ENCODE measurements at places on chromosomes 6 and 20.
A peak's percentile ranks its signal among the peaks of the same experiment; 100 is the strongest.

DNA sequence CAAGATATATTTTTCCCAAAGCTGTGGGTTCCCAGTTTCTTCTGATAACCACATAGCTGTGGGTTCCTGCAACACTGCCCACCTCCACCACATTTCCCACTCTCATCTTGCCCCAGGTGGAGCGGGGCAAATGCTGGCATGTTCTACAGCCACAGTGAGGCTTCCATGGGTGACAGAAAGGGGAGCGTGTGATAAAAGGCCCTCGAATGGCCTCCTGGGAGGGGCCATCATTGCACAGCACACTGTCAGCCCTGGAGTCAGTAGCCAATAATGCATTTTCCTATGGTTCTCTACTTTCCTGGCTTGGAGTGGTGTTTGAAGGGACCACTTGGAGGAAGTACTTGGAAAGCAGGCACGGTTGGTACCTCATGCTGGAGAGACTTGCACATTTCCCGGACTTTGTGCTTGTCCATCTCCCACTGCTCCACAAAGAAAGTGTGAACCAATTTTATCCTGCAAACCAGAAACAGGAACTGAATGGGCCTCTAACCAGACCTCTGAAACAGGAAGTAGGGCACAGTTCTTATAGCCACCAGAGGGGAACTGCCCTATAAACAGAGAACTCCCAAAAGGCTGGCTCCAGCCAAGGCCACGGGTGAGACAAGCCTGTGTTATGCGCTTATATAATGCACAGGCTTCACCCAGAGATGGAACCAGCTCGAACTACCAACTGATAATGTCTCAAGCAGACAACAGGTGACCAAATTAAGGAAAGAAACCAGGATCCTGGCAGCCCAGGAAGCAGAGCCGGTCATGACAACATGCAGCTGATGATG lies 8.6 kb downstream of the MAP3K5 start:
- DNase-seq, result no peak

GRCh38 chr6:113457198-113457597 lies 399.9 kb upstream of the MARCKS start:
- no peak for DNase-seq

GRCh38 chr6:42138630-42139619 lies 3.5 kb downstream of the C6orf132 start:
- no peak for DNase-seq

DNA sequence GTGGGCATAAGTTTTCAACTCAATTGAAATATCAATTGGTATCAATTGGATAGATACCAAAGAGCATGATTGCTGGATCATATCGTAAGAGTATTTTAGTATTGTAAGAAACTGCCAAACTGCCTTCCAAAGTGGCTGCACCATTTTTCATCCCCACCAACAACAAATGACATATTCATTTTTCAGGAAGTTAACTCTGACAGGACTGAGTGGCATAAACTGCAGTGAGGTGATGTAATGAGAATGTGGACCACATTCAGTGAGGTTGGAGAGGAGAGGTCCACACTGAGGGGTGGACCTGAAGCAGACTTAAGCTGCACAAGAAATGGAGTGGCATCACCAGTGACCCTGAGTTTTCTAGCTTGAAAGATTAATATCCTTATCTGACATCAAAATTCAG lies 11.6 kb upstream of the CALHM6 start:
- no peak for DNase-seq

DNA sequence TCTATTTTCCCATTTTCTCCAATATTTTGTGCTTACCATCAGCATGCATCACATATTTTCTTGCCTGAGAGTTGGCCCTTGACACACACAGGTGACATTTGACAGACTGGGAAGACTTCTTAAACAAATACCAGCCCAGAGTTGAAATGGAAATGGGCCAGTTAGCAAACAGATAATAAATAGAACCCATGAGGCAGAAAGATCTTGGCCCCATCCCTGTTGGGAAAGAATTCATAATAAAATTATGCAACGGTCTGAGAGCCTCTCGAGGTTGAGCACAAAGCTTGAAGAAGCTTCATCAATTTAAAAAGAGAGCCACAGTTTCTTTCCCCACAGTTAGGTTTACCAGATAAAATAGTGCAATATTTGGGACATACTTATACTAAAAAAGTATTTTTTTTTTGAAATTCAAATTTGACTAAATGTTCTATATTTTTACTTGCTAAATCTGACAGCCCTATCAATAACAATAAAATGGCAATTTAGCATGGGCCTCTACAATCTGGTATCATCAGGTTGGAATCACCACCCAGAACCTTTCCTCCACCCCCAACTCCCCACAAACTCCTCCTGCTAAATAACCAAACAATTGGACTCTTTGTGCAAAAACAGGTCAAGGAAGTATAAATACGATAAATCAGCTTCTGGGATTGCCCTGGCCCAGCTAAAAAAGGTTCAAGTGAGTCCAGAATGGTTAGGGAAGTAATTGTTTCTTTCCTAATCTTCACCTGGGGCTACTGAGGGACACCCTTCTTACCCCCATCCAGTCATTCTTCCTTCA lies 129.8 kb downstream of the CD164 start:
- DNase-seq, result no peak

- DNase-seq, result no peak
These were observed 85.6 kb downstream of the GPR6 start for GRCh38 chr6:110063594-110064263.

GRCh38 chr6:158322724-158323560 lies 10.7 kb downstream of the TULP4 start:
- DNase-seq, result no peak

GRCh38 chr6:45946887-45947286 lies 68.8 kb downstream of the CLIC5 start:
- DNase-seq, result no peak

- DNase-seq, result no peak
These were observed 3.2 kb downstream of the PTK6 start for GRCh38 chr20:63533871-63534393.

- DNase-seq, result no peak
These were observed 112.9 kb upstream of the PDE7B start for GRCh38 chr6:135738636-135739035.

DNA sequence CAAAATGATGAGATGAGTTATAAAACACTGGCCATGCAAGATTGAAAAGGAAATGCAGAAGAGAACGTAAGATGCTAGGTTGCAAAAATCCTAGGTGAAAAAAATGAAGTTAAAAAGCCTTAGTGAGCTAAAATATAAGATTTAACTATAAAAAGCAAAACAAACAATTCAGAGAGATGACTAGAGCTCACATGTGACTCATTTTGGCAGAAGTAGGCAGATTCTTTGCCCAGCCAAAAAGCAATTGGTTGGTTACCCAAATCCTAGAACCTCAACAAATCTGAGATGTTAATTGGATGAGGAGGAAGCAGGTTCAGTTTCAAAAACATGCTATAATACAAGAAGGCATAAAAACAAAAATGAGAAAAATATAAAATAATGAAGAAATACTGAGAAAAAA lies 249.1 kb downstream of the OGFRL1 start:
- no peak for DNase-seq

GRCh38 chr6:134896910-134897309 lies 53.0 kb downstream of the ALDH8A1 start:
- no peak for DNase-seq

DNA sequence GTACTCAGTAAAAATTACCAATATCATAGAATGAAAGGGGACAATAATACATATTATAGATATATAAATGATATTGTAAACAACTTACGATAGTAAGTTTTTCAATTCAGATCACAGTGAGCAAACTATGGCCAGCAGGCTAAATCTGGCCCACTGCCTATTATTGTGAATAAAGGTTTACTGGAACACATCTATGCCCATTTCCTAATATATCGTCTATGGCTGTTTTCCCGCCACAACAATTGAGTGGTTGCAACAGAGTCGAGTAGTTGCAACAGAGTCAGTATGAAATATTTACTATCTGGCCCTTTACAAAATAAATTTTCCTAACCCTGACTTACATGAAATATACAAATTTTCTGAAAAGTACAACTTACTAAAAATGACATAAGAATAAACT lies 297.3 kb upstream of the KCNQ5 start:
- DNase-seq, result no peak

- DNase-seq, result peak; percentile 81
These were observed 10.0 kb upstream of the ARMC2 start for GRCh38 chr6:108838101-108838717.

GRCh38 chr6:147127587-147127986 lies 76.6 kb upstream of the STXBP5 start:
- no peak for DNase-seq

DNA sequence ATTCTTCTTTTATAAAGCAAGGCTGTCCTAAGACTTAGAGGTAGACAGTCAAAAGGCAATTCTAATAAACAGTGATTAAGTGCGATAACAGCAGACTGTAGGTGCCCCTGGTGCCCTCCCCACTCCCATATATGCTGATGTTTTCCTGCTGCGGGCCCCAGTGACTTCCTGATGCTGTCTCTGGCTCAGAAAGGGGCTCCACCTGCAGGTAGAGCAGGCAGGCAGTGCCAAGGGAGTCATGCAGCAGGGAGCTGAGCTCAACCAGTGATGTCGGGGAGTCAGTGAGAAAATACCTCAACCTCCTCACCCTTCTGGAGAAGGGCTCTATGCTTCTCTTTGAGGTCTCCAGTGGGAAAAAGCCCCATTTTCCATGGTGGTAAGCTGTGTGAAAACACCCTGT lies 126.7 kb upstream of the SSTR4 start:
- DNase-seq, result no peak

GRCh38 chr20:20259533-20259932 lies 108.4 kb upstream of the INSM1 start:
- DNase-seq, result no peak

GRCh38 chr6:166939894-166940293 lies 16.5 kb downstream of the RNASET2 start:
- DNase-seq, result no peak

- no peak for DNase-seq
These were observed 184.0 kb downstream of the IBTK start for GRCh38 chr6:82063574-82063973.
